ENCODE measurements at places on chromosomes 6 and 20.

- DNase-seq: no peak
Observed at GRCh38 chr6:37209461-37210205, 39.7 kb downstream of the PIM1 start.

DNA sequence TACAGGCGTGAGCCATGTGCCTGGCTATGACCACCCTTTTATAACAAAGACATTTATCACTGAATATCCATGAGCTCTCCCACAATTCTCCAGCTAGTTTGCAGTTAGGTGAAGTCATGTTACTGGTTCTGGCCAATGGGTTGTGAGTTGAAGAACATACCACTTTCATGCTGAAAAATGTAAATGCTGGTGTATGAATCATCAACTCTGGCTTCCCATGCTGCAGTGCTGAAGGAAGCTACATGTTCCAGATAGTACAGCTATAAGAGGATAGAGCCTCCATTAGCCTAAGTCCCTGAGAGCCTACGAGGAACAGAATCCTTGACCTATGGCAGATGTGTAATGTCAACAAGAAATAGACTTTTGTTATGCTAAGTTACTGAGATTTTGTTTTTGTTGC lies 180.4 kb downstream of the BTBD9 start:
- no peak for DNase-seq

GRCh38 chr20:43853174-43853803 lies 61.4 kb upstream of the TOX2 start:
- DNase-seq: no peak

DNA sequence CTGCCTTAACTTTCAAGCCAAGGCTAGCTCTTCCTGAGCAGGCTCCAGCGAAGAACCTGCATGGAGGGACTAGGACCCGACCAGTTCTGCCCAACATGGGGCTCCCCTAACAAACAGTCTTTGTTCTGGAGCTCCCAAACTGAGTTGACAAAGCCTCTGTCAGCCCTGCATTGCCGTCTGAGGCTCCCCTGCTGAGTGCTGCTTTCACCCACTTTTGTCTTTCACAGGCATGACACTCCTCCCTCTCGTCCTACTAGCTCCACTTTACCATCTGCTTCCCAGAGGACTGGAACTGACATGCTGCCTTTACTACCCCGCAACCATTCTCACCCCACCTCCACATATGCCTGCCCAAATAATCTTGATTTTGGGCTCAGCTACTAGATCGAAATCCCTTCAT lies 45.1 kb upstream of the B4GALT5 start:
- DNase-seq: no peak

DNA sequence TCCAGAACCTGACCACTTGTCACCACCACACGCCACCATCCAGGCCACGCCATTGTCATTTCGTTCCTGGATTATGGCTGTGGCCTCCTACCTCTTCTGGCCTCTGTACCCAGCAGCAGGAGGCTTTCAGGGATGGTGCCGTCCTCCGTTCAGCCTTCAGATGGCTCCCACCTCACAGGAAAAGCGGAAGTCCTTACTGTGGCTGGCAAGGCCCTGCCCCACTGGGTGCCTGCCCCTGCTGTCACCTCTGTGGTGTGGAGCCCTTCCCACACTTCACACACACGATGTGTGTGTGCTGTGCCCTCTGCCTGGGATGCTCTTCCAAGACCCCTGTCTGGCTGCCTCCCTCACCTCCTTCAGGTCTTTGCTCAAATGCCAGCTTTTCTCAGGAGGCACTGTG lies 69.4 kb downstream of the INSM1 start:
- DNase-seq: no peak

DNA sequence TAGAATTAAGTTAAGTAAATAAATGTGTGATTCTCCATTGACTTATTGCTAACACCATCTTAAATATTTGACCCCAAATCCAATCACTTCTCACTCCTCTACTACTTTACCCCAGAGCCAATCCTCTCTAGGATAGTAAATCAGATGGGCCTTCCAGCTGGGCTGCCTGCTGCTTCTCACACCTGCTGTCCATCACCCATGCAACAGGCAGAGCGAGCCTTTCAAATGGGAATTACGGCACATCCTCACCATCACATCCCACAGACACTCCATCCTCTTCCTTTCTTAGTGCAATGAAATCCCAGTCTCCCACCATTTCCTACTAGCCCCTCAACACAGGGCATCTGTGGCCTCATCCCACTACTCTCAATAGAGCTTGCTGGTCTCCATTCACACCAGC lies 34.0 kb downstream of the HLA-F start:
- no peak for DNase-seq

DNA sequence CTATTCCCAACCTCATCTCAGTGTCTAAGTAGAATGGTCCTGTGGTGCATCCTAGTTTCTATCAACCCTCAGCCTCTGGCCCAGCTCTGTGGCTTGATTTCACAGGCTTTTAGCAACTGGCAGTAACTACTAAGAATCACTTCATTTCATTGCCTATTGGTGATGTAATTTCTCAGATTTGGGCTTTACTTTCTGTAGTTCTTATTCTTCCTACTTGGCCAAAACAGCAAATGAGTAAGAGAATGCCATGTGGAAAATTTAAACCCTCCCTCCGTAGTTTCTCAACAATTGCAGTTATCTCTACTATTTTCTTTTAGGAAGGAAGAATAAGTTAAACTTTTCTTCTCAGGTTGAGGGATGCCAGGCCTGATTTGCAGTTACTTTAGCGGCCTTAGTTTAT lies 387.3 kb downstream of the CDKAL1 start:
- no peak for DNase-seq

- no peak for DNase-seq
Observed at GRCh38 chr6:107727096-107727757, 96.9 kb downstream of the SCML4 start.

DNA sequence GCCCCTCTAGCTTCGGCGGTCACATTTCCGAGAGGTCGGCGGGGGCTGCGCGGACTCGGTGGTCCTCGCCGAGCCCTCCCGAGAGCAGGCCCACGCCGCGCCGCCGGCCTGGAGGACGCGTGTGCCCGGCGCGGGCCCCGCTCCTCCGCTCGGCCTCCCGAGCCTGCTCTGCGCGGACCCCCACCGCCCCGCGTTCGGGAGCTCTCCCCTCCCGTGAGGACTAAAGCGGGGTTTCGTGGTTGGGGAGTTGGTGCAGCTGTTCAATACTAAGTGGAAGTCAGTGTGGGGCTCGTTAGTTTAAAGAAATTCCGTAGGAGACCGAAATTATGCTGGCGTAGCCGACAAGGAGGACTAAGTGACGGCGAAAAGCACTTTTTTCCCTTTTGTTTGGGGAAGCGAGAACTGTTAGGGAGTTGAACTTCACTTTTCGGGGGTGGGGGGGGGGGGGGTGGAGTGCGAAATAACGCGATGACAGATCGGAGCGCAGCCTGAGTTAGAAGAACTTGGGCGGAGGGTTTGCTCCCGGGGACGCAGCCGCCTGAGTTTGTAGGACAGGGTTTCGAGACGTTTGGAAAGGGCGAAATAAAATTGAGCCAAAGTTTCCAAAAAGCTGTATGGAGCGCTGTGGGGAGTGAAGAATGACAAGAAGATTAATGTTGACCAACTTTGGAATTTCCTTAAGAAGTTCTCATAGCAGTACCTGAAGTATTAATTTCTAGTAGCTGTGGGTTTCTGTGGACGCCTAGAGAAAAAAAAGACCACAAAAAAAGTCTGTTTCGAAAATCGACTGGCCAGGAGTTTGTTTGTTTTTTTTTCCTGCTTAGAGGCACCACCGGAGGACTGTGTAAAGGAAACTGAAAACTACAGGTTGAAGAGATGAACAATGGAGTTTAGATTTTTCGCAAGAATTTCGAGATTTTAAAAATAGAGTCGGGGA lies 1.4 kb downstream of the QKI start:
- DNase-seq: no peak

GRCh38 chr20:9100691-9101090 lies 31.8 kb downstream of the PLCB4 start:
- no peak for DNase-seq
